ENCODE measurements at places on chromosomes 12 and 14.

GRCh38 chr12:39081910-39082309, 176.5 kb upstream of the CPNE8 start:
- no peak for DNase-seq

DNA sequence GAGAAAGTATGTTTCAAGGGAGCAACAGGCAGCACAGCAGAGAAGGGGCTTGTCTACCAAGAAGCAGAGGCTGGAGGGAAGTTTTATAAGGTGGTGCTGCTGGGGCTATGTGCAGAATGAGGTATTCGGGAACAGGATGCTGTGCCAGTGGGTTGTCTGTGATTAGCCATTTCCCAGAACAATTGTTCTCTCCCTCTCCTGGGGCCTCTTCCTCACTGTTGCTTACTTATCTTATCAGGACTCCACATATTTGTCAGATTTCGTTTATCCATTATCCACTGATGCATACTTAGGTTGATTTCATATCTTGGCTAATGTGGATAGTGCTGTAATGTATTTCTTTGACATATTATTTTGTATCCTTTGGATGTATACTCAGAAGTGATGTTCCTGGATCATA, 195.1 kb upstream of the RTL1 start:
- no peak for DNase-seq

- DNase-seq: no peak
Measured at GRCh38 chr12:43815416-43815815, 9.3 kb upstream of the TWF1 start.

- DNase-seq: no peak
Measured at GRCh38 chr12:1044199-1044598, 53.2 kb downstream of the ERC1 start.

DNA sequence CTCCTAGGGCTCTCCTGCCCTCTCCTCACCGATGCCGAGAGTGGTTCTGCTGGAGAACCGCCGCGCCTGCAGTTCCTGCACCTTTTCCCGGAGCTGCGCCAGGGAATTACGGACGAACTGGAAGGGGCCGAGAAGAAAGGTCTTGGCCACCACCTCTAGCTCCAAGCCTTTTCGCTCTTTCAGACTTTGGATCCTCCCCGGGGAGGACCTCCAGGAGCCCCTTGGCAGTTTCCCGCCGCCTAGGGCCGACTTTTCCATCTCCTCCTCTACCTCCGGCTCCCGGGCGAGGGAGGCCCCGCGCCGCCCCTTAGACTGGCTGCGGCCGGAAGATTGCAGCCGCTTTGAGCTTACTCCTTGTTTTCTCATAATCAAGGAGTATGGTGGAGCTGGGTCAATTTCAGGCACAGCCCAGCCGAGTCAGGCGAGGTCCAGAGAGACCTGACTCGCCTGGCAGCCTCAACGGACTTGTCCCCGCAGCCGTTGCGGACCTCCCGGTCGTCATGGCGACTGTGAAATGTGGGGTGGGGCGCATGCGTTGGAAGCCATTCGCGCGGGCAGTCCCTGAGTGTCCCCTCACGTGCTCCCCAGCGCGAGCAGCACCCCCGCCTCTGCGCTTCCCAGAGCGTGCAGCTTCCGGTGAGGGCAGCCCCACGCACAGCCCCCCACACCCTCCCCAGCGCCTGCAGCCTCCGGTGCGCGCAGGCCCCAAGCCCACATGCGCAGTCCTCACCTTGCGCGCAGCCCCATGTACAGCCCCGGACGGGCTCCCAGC, at the start of gene DPY19L2:
Gene DPY19L2, minus strand, starts transcription at position 466 of the 772 bp plus-strand sequence. Its CDS starts 100 bp downstream, at position 366.
- no peak for DNase-seq
